ENCODE measurements at places on chromosomes 2 and 18.
A peak's percentile ranks its signal among the peaks of the same experiment; 100 is the strongest.

DNA sequence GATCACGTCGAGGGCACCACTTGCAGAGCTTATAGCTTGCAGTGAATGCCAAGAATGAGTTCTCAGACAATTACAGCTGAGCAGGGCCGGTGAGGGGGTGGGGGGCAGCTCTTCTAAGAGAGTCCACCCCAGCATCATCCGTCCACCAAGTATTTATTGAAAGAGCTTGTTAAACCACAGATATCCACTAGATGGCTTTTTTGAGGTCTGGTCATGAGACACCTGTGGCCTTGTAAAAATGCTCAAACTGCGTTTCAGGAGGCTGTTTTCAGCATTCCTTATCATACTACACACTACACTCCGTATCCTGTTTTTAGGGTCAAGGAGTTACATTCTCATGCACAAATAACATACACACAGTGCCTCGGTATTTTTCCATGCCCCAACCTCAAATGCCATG is 51.5 kb downstream of the DNAJC10 start:
- DNase-seq = no peak

GRCh38 chr18:59712311-59712710 is 15.1 kb upstream of the CCBE1 start:
- DNase-seq = no peak

- no peak for DNase-seq
Observed at GRCh38 chr18:58769321-58769720, 95.4 kb upstream of the ZNF532 start.

DNA sequence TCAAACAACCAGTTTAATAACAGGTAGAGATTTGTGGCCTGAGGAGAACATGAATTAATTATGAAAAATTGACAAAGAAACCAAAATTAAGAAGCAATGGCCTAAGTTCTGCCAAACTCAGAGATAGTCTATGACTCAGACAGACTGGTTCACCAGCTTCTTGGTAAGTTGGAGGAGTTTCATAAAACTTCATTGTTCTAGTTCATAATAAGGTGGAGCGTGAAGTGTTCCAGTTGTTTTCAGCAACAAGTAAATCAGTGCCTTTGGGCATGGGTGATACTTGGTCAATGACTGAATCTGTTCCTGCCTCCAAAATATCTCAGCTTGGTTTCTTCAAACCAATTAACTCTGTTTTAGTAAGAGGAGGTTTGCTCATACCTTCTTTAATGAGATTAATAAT is 40.0 kb downstream of the SLC40A1 start:
- no peak for DNase-seq

GRCh38 chr2:30272761-30273573 is 41.6 kb downstream of the LBH start:
- peak; percentile 30 for DNase-seq
